ENCODE measurements at places on chromosomes 7 and 10.

DNA sequence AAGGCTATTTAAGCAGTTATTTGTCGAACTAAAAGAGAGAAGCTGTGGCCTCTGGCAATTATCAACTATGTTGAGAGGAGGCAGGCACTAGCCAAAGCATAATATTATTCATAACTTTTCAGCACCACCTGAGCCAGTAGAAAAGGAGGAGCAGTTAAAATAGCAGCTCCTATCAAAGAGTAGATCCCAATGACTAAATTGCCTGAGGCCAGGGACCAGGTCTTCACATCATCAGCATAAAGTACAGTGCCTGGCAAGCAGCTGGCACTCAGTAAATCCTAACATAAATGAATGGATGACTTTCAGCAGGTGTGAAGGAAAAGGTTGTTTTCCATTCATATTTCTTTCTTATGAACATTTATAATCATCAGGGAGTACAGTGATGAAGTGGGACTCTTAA, 309.0 kb upstream of the IMMP2L start:
- no peak for DNase-seq

GRCh38 chr10:43820663-43821062, 172.0 kb upstream of the ZNF32 start:
- DNase-seq = no peak

DNA sequence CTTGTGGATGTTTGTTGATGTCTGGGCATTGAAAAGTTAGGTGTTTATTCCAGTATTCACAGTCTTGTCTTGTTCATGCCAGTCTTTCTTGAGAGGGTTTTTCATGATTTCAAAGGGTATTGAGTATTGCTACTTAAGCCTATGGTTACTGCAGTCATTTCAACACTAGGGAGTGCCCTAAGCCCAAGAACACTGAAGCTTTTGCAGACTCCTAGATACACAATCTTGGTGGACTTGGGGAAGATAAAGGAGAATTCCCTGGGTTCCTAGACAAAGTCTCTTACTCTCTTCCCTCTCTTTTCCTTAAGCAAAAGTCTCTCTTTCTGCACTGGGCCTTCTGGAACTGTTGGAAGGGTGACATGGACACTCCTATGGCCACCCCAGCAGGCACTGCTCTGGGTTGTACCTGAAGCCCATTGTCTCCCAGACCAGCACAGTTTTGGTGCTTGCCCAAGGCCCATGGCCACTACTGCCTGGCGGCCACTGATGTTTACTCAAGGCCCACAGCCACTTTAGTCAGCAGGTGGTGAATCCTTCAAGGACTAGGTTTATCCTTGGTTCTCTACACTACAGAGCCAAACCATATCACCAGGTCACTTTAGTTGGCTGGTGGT, 24.9 kb downstream of the SAMD9 start:
- no peak for DNase-seq

GRCh38 chr7:21926448-21926847, 19.3 kb downstream of the CDCA7L start:
- no peak for DNase-seq

- no peak for DNase-seq
These were observed 2.8 kb downstream of the ZNF248 start for GRCh38 chr10:37854626-37855025.

DNA sequence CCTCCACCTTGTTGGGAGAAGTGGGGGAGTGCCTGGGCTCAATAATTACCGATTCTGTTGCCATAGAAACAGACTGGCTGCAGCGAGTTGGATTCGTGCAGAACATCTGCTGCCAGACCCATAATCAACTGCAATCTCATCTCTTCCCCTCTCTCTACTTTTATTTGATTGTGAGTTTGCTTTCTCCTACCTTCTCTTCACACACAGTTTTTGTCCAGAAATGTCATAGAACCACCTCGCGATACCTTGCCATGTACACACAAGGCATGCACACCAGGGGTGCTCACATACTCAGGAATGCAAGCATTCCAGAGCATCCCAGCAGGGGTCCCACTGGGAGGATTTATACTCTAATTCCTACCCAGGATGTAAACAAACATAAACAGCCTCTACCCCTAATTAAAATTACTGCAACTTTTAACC, 262.2 kb upstream of the AOAH start:
- peak; percentile 85 for DNase-seq

- no peak for DNase-seq
These were observed 594.8 kb upstream of the SEMA3D start for GRCh38 chr7:85781606-85782005.

DNA sequence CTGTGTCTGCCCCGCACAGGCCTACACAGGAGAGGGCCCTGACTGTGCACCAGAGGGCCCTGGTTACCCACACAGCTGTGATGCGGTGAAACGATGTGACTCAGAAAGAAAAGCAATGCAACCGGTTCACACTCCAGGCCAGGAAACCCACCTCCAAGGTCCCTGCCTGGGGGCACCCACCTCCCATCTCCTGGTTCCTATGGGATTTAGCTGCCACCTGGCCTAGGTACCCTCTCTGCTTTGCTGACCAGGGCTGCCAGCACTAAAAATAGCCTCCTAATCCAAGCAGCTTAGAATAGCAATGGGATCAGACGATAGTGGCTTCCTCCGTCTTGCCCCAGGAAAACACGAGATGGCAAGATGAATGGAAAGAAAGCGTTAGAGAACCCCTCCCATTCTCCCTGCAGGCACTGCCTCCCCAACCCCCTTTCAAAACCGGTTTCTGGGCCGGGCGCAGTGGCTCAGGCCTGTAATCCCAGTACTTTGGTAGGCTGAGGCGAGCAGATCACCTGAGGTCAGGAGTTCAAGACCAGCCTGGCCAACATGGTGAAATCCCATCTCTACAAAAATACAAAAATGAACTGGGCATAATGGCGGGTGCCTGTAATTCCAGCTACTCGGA, 12.4 kb downstream of the RBP3 start:
- DNase-seq = no peak

DNA sequence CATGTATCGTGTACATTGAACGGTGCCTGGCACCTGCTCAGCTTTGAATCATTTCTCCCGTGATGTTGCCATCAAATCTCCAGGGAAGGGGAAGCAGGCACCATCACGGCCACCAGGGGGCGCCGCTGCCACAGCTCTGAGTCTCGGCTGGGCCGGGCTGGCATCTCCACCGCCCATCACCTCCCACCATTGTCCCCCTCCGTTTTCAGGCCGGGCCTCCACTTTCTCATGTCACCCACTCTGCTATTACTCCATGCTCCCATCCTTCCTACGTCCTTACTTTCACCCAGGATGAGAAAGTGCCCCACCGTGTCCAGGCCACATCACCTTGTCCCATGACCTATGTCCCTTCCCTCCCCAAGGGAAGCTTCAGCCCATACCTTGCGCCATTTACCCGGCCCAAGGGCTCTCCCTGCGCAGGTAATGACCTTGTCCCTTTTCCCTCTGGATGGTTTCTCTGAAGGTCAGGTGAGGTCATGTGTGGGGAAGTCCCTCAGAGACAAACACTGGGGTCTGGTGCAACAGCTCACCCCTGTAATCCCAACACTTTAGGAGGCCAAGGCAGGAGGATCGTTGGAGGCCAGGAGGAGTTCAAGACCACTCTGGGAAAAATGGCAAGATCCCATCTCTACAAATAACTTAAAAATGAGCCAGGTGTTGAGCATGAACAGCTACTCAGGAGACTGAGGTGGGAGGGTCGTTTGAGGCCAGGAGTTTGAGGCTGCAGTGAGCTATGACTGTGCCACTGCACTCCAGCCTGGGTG, 31.8 kb upstream of the OCM2 start:
- DNase-seq = peak; percentile 68

Data from NCI-H146 (cell line).